Posterior cingulate gyrus (tissue), 11 donors: ENCODE measurements at places on chromosomes 4 and X.
A peak's percentile ranks its signal among the peaks of the same experiment; 100 is the strongest.

DNA sequence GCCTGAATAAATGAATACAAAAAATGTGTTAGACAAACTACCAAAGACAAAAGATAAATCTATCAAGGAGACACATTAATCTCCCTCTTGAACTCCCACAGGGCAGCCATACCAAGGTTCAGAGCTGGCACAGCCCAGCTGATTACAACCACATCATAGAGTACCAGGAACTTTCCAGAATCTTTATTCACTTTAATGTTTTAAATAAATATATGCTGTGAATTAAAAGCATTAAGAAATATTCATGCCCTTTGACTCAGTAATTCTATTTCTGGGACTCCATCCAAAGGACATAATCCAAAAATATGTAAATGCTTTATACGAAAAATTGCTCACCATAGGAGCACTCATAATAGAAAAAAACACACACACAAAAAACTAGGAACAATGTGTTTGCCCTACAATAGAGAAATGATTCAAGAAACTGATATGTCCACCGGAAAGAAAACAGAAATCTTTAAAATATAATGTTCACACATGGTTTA is 126.0 kb downstream of the LDB2 start:
- DNase-seq = no peak

GRCh38 chr4:10687526-10687925 is 3.0 kb upstream of the CLNK start:
- DNase-seq = no peak

DNA sequence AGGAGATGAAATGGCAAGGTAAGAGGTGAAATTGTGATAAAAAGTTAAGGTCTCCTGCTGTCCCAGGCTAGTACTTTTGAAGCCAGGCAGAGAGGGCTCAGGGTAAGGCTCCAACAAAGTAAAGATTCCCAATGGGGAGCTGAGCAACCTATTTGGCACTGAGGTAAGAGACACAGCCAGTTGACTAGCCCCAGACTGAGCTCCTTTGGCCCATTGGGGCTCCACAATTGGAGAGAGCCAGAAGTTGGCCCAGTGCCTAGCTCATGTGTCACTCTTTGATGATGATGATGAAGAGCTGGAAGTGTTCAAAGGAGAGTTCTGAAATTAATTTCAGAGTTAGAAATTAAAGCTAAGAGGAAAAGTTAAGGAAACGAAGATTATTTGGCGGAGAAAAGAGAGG is 94.6 kb downstream of the RLIM start:
- no peak for DNase-seq

DNA sequence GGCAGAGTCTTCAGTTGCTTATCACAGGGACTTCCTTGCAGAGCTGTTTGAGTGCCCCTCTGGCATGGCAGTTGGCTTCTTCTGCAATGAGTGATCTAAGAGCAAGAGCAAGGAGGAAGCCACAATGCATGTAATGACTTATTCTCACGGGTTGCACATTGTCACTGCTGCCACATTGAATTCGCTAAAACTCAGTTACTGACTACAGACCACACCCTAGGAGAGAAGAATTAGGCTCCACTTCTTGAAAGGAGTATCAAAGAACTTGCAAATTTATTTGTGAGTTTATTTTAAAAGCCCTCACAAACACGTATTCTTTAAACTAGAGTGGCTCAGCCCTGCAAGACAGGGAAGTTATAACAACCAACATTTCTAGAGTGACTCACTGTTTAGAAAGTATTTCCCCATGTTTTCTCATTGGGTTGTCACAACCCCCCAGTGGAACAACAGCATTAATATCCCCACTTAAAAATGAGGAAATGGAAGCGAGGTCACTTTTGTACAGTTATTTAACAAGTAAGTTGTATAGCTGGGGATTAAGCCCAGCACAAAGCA is 32.4 kb upstream of the RBPJ start:
- DNase-seq = no peak

- DNase-seq = no peak
These were observed 172.8 kb downstream of the SMIM20 start for GRCh38 chr4:26086621-26087441.

- no peak for DNase-seq
These were observed 41.1 kb upstream of the ACSL4 start for GRCh38 chrX:109774136-109774535.

- peak; percentile 40 for DNase-seq
These were observed 75.0 kb downstream of the MGST2 start for GRCh38 chr4:139740531-139741041.

- DNase-seq = no peak
These were observed 271.8 kb downstream of the INPP4B start for GRCh38 chr4:142574306-142574705.

GRCh38 chr4:172390331-172390730 is 577.1 kb downstream of the GALNTL6 start:
- DNase-seq = no peak
